ENCODE measurements at places on chromosomes 4 and X.

- H3K27ac ChIP-seq, result no peak overlapping the region
- H3K36me3 ChIP-seq, result no peaks in the 10 kb centered on the region
- no peak overlapping the region for H3K4me3 ChIP-seq
- peaks cover 20% of the 10 kb centered on the region for H3K4me1 ChIP-seq
- peak; percentile 65 for DNase-seq
- no peaks in the 10 kb centered on the region for H3K27me3 ChIP-seq
Observed at GRCh38 chr4:101232074-101232776, 115.1 kb downstream of the PPP3CA start.

GRCh38 chrX:38004046-38004445 lies 2.3 kb upstream of the SYTL5 start:
- no peak overlapping the region for H3K4me3 ChIP-seq
- peaks cover 6% of the 10 kb centered on the region for H3K27me3 ChIP-seq
- H3K4me1 ChIP-seq, result no peaks in the 10 kb centered on the region

DNA sequence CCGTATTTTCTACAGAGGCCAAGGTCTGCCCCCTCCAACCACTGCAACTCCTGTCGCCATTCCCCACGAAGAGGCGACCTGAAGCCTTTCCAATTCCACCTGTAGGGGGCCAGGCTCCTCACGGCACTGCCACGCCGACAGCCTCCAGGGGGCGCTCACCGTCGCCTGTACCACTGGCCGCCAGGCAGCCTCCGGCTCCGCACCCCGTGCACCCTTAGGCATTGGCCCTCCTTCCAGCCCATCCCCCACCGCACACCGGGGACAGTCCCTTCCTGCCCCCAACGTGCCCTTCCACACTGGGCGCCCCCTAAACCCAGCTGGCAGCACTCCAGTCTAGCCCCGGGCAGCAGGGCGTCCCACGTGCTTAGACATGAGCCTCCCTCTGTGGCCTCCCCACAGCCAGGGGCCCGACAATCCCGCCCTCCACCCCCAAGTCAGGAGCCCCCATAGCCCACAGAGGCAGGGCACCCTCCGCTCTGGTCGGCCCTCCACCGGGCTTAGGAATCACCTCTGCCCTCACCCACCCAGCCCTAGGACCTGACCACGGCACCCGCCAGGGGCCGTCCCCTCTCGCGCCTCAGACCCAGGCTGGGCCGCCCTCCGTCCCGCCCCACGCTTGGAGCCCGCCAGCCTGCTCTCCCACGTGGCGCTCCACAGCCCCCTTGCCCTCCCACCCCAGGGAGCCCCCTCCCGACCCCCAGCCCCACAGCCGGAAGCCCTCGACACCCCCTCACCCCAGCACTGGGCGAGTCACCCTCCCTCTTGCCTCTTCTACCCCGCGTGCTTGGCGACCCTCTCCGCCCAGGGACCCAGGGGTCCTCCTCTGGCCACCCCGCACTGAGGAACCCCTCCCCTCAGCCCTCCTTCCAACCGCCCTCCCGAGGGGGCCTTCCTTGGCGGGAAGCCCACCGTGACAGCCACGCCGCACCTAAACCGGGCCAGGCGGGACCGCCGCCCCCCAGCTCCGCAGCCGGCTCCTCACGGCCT lies 711 bp downstream of the PNMA6E start:
- peaks cover 1% of the 10 kb centered on the region for H3K4me1 ChIP-seq
- DNase-seq, result peak; percentile 66
- no peaks in the 10 kb centered on the region for H3K36me3 ChIP-seq
- no peaks in the 10 kb centered on the region for H3K27me3 ChIP-seq
- H3K27ac ChIP-seq, result no peak overlapping the region
- H3K4me3 ChIP-seq, result no peak overlapping the region

GRCh38 chr4:79177388-79177787 lies 148.5 kb downstream of the NAA11 start:
- H3K36me3 ChIP-seq, result no peaks in the 10 kb centered on the region
- no peaks in the 10 kb centered on the region for H3K27me3 ChIP-seq
- no peak overlapping the region for H3K4me3 ChIP-seq
- H3K27ac ChIP-seq, result no peak overlapping the region
- H3K4me1 ChIP-seq, result no peaks in the 10 kb centered on the region
- no peak for DNase-seq

DNA sequence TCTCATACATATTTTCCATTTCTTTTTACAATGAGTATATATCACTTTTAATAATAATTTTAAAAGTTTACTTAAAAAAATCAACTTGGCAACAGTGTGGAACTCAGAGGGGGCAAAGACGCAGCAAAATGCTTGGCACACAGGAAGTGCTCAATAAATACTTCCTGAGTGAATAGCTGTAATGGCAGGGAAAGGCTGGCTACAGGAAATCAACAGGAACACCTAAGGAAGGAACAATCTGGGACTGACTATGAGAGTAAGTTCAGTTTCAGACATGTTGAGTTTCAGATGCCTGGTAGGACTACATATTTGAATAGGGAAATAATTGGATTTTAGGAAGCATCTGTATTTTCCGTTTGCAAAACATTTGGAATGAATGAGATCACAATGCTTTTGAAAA lies 137.6 kb downstream of the SCLT1 start:
- no peak for DNase-seq
- peaks cover 3% of the 10 kb centered on the region for H3K36me3 ChIP-seq
- peaks cover 2% of the 10 kb centered on the region for H3K4me1 ChIP-seq
- no peaks in the 10 kb centered on the region for H3K27me3 ChIP-seq
